Dermis microvascular lymphatic vessel endothelial cell (primary cell): ENCODE measurements at places on chromosomes 5 and 9.

DNA sequence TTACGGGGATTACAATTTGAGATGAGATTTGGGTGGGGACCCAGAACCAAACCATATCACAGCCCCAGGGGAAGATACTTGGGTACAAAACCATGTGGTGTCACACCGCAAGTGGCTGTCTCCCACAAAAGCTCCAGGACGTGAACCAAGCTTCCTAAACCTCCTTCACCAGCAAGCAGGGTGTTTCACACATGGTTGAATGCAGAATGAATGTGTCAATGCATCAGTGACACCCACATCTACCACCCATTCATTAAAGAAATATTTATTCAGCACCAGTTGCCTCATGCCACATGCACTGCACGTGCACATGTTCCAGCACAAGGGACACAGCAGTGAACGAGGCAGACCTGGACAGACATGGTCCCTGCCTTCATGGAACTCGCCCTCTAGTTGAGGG lies 70.9 kb upstream of the SPOCK1 start:
- DNase-seq, result no peak

DNA sequence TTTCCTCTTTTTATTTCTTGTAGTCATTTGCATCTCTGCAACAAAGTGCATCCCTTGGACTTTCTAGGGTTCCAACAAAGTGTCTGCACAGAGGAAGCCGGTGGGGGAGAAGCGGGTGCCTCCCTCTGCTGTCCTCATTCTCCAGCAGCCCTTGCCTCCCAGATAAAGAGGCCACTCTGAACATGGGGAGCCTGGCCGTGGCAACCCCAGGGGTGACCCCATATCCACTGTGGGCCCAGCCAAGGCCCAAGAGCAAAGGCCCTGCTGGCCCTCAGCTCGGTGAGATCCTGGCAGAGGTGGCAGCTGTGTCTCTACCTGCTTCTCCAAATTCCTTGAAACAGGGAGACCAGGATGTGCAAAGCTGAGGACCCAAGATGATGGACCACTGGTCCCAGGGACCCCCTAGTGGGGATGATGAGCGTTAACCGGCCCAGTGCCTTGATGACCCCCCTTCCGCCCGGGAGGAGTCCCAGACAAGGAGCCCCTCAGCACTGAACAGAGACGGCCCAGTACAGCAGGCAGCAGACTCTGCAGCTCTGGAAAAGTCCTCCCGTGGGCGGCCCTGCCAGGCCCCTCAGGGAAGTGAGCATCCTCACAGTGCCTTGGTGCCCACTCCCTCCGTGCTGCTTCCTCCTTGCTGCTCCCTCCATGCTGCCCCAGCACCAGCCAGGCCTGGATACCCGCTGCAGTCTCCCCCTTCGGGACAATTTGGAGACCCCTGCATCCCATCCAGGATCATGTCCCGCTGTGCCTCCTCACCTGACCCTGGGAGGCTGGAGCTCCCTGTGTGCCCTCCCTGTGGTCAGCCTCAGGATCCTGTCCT lies 62.5 kb downstream of the MRPL36 start:
- DNase-seq, result no peak

DNA sequence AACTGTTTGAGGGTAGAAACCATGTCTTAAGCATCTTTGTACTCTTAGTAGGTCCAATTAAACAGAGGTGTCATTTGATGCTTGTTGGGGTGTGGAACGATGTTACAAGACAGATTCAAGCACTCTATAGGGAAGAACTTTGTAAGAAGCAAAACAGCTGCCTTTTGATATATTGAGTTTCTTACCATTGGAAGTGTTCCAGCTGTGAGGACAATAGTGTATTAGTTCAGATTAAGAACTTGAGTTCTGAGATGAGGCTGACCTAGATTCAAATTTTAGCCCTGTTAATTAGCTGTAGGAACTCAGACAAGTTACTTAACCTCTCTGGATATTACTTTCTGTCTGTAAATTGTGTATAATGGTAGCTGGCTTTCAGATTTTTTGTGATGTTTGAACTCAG lies 19.6 kb upstream of the ZNF462 start:
- no peak for DNase-seq

DNA sequence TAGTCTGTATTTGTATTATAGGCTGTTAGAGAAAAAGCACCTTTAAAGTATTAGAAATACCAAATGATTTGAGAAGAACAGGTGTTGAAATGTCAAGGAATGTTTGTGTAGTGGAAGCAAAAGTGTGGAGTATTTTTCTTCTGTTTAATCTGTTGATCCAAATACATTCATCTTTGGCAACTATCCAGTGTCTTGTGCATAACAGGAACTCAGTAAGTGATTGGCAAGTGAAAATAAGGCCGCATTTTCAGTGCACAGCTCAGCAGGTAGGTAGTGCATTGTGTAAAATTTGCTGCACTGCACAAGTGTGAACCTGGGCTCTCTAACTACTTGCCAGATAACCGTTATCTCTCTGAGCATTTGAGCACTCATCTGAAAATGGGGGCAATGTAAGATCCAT lies 61.8 kb downstream of the CHSY3 start:
- peak; percentile 83 for DNase-seq
